ENCODE measurements at places on chromosomes 3 and 15.

DNA sequence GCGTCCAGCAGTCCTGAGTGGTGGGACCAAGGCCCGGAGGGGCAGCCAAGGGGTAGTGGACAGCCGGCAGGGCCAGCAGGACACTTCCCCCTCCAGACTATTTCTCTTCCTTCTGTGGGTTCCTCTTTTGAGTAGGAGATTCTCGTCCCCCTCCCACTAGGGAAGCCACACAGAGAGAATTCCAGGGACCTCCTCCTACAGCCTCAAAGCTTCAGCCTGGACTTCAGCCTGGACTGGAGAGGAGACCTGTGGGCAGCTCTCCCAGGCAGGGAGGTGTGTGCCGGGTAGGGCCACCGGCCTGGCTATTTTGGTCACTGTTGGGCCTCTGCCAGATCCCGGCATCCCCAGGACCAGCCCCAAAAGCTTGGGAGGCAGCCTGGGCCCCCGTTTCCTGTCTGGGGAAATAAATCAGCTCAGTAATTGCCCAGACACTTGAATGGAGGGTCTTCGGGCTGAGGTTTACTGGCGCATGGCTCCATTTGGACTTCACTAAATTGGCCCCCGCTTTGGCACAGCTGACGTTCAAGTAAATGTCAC, 1.3 kb downstream of the SLC6A6 start:
- DNase-seq, result no peak

DNA sequence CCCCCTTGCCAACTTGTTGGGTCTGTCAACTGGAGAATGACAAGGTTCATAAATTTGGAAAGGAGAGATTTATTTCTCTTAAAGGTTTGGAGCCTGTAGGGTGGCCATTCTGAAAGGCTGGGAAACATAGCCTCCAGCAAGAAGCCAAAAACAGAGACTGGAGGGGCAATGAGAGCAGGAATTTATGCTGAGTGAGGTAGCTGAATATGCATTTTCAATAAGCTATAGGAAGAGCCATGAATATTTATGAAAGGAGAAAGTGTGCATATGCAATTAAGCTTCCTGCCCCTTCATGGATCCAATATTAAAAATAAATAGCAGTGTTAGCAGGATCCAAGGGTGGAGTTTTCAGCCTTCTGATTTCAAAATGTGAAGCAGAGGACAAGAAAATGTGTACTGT, 306.1 kb upstream of the LRRC3B start:
- DNase-seq, result no peak

- no peak for DNase-seq
These were observed 29.5 kb downstream of the B4GALT4 start for GRCh38 chr3:119211193-119211592.

DNA sequence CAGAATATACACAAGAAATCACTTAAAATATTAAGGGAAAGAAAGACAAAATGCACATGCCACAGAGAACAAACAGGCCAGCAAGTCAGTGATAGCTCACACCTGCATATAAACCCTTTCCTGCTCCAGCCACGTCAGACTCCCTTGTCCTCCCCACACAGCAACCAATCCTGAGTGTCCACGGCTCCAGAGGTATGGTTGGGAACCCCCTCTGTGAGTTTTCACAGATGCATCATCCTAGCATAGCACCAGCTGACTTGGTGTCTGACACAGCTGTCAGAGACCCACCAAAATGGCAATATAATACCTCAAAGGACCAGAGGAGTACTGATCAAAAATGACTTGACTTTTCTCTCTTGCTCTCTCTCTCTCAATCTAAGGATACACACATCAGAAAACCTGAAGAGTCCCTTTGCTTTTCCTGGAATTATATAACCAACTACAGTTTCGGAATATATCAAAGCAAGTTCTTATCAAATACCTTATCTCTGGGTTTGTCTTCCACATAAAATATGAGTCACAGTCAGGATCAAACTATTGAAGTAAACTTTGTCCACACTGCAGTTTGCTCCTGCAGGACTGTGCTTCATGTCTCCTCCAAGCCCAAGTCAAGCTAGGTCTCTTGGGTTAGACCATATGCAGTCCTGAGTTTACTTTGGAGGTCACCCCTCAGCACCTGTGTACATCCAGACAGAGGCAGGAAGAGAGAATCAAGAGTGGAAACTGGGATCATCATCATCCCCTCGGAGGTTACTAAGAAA, 187.1 kb upstream of the THBS1 start:
- no peak for DNase-seq

DNA sequence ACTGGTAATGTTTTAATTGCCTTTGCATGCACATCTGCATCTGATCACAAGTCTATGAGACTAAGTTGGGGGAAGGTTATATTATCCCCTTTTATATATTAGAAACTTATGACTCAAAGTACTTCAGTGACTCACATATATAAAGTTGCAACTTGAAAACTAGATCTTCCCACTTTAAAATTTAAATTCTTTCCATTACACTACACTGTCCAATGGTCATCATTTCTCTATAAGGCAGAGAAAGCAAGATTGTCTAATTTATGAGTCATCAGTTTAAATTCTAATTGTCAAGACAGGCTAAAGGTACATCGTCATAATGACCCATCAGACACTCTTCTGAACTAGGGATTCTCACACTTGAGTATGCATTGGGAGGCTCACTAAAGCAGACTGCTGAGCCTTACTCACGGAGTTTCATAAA, 37.9 kb downstream of the CPA3 start:
- DNase-seq, result no peak

Data from stimulated activated CD8-positive, alpha-beta memory T cell treated with anti-CD3 and anti-CD28 coated beads, Interleukin-12 subunit alpha, Interleukin-12 subunit beta, amount 100 ng/mL, for 1 hour (primary cell).